ENCODE measurements at places on chromosomes 16 and 17.

GRCh38 chr17:79132271-79133064 lies 57.8 kb downstream of the ENGASE start:
- DNase-seq: no peak

- no peak for DNase-seq
Measured at GRCh38 chr16:59848296-59848695, 1114.2 kb upstream of the GOT2 start.

- DNase-seq: no peak
Measured at GRCh38 chr16:58176608-58177352, 21.1 kb downstream of the CSNK2A2 start.

DNA sequence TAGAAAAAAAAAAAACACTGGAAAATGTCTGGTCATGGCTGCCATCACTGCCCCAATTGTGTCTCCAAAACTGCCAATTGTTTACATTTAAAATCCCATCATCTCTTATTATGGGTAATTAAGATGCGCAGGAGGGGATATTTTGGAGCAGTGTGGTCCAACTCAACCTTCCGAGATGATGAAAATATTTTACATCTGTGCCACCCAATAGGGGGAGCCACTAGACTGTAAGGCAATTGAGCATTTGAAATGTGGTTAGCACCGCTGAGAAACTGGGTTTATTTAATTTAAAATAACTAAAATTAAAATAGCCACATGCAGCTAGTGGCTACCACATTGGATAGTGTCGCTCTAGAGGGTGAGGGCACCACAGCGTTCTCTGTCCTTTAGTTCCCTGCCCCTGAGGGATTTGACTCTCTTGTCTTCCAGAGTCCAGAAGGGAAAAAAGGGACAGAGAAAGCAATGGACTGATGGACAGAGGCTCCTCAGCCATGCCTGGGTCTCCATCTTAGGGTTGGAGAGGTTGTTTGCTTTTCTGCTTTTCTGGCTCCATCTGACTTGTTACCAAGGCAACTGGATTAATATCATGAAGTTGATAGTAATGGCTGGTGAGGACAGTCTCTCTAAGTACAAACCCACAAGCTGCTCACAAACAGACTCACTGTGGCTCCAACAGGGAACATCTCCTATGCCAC lies 3.5 kb downstream of the MPO start:
- DNase-seq: no peak

DNA sequence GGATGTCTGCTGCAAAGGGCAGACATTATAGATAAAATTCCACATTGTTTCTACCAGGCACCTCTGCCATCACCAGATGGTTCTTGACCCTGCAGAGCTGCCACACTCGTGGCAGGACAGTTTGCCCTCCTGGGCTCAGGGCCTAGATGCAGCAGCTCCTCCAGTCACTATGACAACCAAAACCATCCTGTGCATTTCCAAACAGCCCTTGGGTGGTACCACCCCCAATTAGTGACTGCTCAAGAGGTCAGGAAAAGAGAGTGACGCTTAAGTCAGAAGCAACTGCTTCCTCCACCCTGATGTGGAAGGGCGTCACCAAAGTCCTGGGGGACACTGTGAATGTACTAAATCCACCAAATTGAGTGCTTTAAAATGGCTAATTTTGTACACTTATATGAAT lies 109.2 kb downstream of the C16orf95 start:
- no peak for DNase-seq

- DNase-seq: no peak
Measured at GRCh38 chr17:81117672-81118198, 47.6 kb upstream of the PVALEF start.
